ENCODE measurements at places on chromosomes 1 and 21.

DNA sequence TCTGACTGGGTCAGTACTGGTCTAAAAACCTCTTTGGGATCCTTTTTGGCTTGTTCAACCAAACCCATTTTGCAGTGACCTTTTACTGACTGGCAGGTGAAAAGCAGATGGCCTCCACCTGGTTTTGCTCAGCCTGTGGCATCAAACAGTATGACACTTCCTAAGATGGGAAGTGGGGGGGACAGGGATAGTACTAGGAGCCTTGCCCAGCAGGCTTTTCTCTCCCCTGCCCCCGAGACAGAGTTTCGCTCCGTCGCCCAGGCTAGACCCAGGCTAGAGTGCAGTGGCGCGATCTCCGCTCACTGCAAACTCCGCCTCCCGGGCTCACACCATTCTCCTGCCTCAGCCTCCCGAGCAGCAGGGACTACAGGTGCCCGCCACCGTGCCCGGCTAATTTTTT lies 18.3 kb downstream of the INTS3 start:
- DNase-seq: no peak

GRCh38 chr21:46297338-46298271 lies 11.5 kb downstream of the YBEY start:
- no peak for DNase-seq

DNA sequence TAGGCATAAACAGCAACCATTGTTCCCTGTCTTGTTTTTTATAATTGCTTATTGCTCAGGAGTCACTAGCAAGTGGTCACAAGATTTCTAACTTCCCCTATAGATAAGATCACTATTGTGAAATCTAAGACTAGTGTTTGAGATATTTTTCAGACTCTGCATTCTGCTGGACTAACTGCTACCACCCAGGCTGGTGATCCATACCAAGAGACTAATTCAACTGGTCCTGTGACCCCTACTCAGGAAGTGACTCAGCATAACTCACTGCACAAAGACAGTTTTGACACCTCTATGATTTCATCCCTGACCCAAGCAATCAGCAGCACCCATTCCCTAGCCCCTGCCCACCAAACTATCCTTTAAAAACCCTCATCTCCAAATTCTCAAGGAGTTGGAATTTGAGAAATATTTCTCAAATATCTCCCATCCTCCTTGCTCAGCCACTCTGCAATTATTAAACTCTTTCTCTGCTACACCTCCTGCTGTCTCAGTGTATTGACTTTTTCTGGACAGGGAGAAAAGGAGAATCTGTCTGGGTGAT lies 52.7 kb downstream of the TRIM33 start:
- DNase-seq: no peak

- no peak for DNase-seq
These were observed 1357.4 kb upstream of the ADGRL4 start for GRCh38 chr1:80363689-80364475.

DNA sequence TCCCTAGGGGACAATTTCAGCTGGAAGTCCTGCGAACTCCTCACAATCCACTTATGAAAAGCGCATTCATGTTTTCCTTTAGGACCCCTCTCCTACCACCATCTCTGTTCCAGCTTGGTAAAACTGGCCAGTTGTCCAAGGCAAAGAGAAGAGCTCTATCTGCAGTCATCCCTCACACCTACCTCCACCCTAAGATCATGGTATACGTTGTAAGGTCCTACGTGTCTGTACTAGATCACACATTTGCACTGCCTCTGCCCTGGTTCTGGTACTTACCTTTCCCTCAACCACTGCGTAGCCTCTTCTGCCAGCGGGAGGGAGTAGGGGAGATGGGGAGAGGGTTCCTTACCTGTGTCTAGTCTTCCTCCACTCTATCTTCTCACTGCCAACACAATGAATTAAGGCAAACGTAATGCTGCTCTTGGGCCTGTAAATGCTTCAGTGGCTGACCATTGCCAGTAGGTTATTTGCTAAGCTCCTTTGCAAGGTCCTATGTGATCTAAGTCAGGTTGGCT lies 739 bp upstream of the NUP133 start:
- no peak for DNase-seq

- DNase-seq: no peak
These were observed 178.8 kb downstream of the NR5A2 start for GRCh38 chr1:200206340-200206739.

DNA sequence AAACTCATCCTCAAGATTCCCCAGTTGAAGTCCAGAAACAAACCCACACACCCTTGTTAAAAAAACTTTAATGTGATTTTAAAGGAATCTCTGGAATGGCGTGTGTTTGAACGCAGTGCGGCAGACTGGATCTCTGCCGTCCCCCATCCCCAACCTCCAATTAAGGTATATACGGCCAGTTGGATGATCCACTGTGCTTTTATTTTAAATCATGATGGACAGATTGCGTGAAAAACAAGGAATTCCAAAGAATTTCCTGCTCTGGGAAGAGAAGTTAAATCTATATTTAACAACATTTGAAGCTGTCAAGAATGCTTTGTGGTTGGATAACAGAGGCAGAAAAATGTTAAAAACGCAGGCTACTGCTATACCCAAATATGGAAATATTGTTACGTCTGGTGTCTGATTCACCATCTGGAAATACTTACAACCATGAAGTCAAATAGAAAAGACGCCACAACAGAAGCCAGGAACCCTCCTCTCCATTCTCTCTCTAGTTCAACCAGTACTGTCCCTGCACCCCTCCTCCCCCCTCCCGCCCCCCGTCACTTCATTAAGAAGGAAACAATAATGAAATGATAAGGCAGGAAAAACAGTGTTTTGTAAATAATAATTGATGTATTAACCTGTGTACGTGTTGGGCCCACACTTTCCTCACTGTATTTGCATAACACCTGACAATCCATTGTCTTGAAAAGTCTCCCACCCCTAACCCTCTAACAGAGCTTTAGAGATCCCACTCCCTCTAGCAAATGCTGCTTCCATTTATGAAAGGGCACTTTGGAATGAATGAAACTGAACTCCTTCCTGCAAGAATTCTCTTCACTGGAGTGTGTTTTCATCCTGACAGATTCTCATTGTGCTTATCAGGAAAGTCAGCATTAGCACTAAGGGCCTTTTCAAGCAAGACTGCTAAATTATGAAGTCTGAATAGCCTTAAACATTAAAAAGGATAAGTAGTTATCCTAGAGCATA lies 2.0 kb upstream of the CCN1 start:
- no peak for DNase-seq

DNA sequence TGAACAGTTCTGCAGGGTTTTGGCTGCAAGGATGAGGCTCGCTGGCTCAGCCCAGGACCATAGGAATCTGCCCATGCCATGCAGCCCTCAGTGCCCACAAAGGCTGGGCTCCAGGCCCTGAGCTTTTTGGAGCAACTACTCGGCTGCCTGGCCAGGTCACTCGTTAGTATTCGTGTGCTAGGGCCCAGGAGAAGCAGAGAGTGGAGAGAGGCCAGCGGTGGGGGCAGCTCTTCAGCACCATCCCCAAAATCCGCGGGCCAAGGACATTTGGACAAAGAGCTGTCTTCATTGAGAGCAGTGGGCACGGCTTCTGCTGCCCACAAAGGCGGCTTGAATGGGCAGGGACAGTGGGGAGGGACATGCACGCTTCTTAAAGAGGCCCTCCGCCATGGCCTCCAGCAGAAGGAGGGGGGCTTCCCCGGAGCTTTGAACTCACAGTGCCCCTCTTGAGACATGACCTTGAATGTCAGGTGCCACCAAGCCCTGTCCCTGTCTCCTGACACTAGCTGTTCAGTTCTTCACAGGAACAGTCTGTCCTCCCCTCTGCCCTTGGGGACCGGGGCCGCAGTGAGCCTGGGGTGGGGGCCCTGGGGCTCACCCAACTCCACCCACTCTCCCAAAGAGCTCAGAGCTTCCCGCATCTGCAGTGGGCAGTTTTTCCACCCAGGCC lies 106.1 kb upstream of the ARHGEF16 start:
- DNase-seq: no peak

GRCh38 chr1:214341459-214341858 lies 60.5 kb downstream of the SMYD2 start:
- DNase-seq: no peak

- no peak for DNase-seq
These were observed 15.4 kb downstream of the RABGAP1L start for GRCh38 chr1:174174461-174175329.

GRCh38 chr1:20685741-20686140 lies 24.6 kb upstream of the DDOST start:
- no peak for DNase-seq

DNA sequence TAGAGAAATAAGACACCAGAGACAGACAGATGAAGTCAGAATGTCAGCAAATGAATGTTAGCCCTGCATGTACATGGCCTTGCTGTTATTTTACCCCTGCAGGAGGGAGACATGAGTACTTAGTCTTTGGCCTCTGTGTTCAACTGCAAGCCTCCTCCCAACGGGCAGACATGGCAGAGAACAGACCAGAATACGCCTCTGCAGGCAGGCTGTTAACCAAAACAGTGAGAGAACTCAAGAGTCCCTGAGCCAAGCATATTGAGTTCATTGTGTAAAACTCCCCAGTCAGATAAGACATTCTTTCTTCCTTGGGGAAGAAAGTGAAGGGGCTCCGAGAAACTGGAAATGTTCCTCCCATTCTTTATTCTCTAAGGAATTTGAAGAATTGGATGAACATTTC lies 150.9 kb downstream of the PHTF1 start:
- DNase-seq: no peak

DNA sequence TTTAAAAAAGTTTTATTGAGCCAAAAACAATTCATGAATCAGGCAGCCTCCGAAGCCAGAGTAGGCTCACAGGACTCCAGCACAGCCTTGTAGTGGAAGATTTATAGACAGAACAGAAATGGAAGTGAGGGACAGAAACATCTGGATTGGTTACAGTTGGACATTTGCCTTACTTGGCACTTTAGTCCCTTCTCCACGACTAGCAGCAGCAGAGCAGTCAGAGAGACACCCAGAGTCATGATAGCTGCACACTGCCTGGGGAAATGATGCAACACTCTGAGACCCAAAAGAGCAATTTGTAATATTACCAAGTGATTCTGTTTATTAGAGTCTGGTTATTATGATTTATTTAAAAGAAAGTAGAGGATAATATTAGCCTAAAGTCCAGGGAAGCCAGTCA lies 72.2 kb upstream of the KRTAP11-1 start:
- DNase-seq: no peak

DNA sequence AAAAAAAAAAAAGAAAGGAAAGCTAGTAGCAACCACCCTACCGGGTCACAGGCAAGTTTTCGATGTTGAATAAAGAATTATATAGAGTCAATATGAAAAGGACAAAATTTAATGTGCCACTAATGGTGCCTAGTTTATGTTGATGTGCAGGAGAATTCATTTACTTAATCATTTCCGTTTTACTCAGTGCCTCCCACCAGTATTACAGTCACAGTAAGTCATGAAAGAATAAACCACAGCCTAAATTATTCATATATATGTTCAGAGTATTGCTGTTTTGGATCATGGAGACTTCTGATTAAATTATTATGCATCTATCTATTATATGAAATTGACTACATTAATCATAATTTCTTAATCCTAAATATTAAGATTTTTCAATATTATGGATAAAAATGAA lies 35.3 kb downstream of the FNBP1L start:
- no peak for DNase-seq

GRCh38 chr1:94719926-94720793 lies 100.0 kb upstream of the SLC44A3 start:
- peak; percentile 78 for DNase-seq

DNA sequence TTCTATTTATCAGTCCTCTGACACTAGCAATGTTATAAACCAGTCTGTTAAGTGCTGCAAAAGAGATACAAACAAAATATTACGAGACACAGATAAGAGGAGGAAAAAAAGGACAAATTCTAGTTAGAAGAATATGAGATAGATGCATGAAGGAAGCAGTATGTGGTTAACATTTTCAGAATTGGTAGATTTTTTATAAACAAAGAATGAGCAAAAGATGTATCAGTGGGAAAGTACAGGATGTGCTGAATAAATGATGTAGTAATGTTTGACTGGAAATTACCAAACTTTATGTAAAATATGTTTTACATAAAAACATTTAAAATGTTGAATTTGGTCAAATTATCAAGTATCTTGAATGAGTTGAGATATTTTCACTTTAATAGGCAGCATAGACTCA lies 574.2 kb downstream of the NUF2 start:
- no peak for DNase-seq

GRCh38 chr1:53460666-53461322 lies 1.6 kb downstream of the DMRTB1 start:
- DNase-seq: peak; percentile 12

DNA sequence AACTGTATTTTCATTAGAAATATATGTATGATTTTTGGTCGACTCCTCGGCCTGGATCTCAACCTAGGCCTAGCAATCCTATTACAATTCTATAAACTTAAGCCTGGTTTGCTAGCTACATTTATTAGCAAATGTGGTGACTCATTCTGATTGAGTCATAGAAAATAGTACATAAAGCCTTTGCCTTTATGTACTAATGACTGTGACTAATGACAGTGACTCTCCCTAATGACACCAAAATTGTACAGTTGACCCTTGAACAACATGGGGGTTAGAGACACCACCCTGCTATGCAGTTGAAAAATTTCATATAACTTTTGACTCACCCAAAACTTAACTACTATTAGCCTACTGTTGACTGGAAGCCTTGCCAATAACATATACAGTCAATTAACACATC lies 78.9 kb downstream of the CLEC20A start:
- DNase-seq: no peak

- no peak for DNase-seq
These were observed 17.3 kb downstream of the LTN1 start for GRCh38 chr21:28975397-28975796.

DNA sequence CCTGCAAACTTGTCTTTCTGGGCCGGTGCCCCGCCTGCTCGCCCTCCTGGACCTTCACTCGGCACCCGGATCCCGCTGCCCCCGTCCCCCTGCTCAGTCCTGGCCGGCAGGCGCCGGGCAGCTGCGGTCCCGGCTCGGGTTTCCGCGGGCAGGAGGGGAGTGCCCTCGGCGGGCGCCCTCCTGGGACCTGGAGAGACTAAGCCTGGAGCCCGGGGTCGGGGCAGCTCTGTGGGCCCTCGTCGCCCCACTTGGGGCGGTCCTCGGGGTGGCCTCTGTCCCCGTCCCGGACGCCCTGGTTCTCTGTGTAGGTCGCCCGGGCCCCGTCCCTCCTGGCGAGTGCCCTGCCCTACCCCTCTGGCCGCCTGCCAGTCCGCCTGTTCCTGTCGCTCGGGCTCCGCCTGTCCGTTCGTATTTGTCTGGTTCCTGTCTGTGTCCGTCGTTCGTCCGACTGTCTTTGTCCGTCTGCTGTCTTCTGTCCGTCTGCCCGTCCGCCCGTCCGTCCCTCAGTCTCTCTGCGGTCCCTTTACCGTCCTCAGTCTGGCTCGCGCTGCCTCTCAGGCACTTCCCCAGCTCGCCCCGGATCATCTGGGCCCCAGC lies 490 bp downstream of the SERINC2 start:
- DNase-seq: no peak

DNA sequence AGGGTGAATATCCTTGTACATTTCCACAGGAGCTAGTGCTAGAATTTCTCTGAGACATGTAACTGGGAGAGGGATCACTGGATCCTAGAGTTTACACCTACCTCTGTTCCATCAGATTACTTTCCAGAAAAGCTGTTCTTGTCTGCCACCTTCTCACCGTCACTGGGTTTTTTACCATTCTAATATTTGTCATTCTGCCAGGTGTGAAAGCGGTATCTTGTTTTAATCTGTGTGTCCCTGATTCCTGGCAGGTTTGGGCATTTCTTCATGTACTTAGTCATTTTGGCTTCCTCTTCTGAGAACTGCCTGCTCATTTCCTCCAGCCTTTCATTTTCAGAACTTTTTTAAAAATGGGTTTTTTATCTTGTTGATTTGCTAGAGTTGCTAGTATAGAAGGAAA lies 5.1 kb downstream of the PMF1 start:
- peak; percentile 36 for DNase-seq

GRCh38 chr1:207810173-207810572 lies 58.3 kb downstream of the CD46 start:
- no peak for DNase-seq

Data from GM10248 (cell line).